Motor neuron (in vitro differentiated cells): ENCODE measurements at places on chromosomes 11 and 22.
A peak's percentile ranks its signal among the peaks of the same experiment; 100 is the strongest.

GRCh38 chr11:122215244-122215992 is 99.4 kb upstream of the BLID start:
- peak; percentile 92 for ATAC-seq

DNA sequence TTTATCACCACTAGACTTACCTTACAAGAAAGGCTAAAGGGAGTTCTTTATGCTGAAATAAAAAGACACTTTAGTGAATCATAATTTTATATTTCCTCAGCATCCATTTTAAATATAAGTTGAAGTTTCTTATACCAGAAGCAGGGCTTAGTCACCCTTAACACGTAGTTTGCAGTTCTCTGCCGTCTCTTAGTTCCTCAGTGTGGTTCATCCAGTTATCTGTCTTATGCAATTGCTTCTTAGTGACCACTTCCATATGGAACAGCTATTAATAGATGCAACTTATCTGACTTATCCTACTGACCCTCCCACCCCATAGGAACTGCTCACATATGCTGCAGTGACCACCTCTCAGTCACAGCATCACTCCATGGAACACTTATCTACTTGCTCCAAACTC is 11.7 kb upstream of the SLC36A4 start:
- no peak for ATAC-seq

DNA sequence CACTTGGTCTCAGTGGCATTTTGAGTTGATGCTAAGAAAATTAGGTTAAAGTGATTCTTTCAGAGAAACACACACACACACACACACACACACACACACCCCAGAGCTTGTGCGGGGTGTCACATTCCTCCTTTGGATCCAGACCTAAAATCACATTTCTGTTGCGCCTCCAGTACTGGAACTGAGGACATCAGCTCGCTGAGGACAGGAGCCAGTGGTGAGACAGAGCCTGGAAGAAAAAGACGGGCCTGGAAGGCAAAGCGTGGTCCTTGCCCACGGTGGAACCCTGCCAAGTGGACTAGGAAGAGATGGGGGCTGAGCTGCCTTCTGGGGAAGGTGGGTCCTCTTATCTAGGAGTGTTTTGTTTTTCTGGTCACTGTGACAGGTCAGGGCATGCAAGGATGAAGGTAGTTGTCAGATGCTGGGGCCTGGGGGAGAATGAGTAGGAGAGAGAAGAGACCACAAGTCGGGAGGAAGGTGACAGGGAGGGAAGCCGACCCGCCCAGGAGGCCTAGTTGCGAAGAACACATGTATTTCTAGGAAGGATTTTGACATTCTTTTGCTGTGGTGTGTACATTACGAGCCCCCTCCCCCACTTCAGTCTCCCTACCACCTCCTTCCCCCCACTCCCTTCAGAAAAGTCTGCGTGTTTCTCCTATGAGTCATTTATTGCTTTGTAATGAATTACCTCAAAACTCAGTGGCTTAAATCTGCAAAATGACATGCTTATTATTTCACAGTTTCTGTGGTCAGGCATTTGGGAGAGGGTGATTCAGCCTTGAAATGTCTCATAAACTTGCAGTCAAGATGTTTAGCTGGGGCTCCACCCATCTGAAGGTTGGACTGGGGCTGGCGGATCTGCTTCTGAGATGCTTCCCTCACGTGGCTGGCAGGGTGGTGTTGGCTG is 4.8 kb upstream of the ELFN2 start:
- peak; percentile 82 for ATAC-seq

DNA sequence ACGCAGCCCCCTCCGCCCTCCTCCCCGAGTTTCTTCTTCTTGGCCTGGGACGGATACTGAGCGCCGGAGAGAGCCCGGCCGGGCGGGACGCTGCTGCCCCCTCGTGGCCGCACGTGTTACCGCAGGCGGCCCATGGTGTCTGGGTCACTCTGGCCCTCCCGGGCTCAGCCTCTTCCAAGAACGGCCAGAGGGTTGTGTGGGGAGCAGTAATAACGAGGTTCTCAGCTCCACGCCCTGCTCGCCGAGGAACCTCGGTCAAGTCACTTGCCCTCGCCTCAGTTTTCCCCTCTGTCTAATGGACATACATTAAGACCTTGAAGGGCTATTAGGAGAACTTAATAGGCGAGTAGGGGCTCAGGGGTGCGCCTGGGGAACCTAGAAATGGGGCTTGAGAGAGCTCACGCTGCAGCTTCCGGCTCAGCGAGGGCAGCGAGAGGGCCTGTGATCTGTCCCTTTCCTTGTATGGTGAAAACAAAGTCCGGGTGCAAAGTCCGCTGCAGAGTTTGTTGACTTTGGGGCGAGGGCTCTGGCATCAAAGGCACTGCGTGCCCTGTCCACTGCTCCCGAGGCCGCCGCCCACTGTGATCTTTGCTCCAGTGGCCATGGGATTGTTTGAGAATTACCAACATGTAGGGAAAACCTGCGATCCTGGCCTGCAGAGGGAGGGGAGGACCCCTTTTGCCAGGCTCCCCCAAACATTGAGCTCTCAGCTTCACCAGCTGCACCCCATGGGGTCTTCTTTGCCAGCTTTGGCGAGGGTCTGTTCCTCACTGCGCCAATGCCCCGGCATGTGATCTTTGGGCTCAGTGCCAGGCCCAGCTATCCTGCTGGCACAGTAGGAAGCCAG is 14.4 kb upstream of the LRP5 start:
- ATAC-seq, result peak; percentile 100

DNA sequence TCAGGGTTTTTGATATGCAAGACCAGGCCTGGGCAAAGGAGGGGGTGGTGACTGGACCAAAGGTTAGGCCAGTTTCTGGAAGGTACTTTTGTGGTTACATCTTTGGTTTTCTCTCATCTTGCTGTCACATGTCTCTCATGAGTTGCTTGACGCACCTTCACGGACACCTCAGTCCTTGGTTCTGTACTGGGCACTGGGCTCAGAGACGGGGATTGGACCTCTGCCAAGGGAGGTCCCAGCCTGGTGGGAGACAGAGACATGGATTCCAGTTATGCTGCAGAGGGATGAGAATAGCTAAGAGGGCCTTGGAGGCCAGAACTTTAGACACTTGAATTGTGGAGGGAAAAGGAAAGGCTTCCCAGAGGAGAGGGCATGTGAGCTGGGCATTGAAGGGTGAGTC is 1.7 kb downstream of the USP35 start:
- no peak for ATAC-seq

- ATAC-seq, result no peak
Measured at GRCh38 chr11:128057786-128058395, 529.5 kb downstream of the ETS1 start.

DNA sequence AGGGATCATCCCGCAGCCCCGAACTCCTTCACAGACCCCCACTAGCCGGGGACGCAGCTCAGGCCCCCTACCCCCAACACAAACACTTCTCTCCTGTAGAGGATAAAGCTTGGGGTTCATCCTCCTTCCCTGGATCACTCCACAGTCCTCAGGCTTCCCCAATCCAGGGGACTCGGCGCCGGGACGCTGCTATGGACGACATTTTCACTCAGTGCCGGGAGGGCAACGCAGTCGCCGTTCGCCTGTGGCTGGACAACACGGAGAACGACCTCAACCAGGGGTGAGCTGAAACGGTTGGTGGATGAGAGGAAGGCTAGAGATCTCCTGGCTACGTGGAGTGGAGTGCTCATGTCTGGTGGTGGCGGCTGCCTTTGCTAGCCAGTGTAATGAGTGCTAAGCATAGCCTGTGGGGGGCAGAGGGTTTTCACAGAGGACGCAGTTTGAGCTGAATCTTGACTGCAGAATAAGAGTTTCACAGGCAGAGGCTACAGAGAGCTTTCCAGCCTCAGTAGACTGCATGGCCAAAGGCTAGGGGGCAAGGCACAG is 580 bp downstream of the ILK start:
- ATAC-seq, result peak; percentile 66

GRCh38 chr11:48109046-48109666 is 107.5 kb upstream of the OR4B1 start:
- peak; percentile 57 for ATAC-seq

DNA sequence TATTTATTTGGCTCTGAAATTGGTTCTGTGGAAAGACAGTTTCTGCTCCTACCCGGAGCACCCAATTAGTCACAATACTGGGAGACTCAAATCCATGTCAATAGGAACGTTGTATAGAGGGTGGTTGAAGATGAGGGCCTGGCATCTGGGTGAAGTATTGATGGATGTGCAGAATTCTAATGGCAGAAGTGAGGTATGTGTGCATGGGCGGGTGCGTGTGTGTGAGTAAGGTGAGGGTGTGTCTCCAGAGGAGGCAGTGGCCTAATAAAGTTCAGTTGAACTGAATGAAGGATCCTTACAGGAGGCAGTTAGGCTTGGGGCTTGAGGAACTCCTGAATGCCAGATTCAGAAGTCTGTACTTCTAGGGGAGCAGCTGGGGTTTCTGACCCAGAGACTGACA is 71.8 kb upstream of the B3GAT1 start:
- no peak for ATAC-seq

- no peak for ATAC-seq
Measured at GRCh38 chr11:69479591-69480271, 1.7 kb upstream of the LINC01488 start.

DNA sequence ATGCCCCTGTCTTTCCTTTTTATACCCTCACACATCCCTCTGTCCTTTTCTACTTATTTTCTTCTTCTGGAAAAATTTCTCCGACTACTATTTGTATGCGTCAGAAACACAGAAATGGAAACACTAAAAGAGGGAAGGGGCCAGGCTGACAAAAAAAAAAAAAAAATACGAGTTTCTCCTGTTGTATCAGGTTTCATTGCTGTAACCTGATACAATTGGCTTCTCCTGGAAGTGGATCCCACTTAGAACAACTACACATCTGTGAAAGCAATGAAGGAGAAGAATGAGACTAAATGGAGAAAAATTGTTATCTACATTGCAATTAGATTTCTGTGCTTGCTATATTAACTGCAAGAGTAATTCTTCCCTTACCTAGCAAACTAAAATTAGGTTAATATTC is 393.9 kb downstream of the GUCY1A2 start:
- ATAC-seq, result no peak

- peak; percentile 94 for ATAC-seq
Measured at GRCh38 chr11:2837096-2837601, 48.4 kb downstream of the CDKN1C start.

- no peak for ATAC-seq
Measured at GRCh38 chr11:93081694-93082093, 112.2 kb downstream of the MTNR1B start.

DNA sequence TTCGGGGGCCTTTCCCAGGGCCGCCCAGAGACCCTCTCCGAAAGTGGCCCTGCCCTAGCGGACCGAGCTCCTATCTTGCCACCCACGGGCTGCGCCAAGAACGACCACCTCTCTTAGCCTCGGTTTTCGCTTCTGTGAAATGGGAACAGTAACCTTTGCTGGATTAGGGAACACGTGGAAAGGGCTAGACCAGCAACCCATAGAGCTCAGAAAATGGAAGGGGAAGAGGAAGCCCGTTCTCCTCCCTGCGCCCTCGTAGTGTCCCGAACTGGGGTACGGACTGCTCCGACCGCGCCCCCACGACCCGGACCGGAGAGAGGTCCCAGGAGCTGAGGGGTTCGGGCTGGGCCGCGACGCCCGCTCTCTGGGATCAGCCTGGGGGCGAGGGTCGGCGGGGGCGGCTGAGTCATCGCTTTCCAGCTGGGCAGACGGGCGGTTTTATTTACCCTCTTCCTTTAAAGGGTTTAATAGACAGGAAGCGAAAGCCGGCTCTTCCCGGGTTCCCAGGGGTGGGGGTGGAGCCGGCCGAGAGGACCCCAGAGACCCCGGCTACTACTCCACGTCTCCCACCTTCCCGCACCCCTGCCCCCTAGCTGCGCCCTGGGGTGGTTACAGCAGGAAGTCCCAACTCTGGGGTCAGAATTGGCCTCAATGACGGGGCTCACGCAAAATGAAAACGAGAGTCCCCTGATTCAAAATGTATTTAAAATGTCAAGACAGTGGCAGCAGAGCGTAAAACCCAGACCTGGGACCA is 907 bp upstream of the PHLDA2 start:
- ATAC-seq, result peak; percentile 30

GRCh38 chr11:108402241-108402640 is 65.1 kb downstream of the C11orf65 start:
- no peak for ATAC-seq

- no peak for ATAC-seq
Measured at GRCh38 chr22:28129319-28129962, 210.4 kb upstream of the PITPNB start.

DNA sequence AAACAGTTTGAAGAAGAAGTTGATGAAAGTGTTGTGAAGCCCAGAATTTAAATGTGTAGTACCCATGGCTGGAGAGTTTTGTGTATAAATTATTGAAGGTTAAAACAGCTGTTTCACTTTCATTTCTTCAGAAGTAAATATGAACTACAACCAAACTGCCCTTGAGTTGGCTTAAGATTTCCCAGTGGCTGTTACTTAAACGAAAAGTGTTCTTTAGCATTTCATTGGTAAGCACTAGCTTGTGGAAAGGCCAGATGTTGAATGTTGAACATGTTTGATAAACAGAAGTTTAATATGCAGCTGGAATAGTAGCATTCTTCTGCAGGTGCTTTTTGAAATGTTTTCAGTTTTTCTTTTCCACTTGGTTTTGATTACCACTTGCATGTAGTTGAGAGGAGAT is 83.2 kb upstream of the TNRC6B start:
- no peak for ATAC-seq

- ATAC-seq, result no peak
Measured at GRCh38 chr11:73168925-73169579, 26.9 kb upstream of the FCHSD2 start.

- ATAC-seq, result peak; percentile 55
Measured at GRCh38 chr22:24525416-24526037, 29.4 kb downstream of the GUCD1 start.

- no peak for ATAC-seq
Measured at GRCh38 chr11:106644824-106645223, 373.5 kb downstream of the GUCY1A2 start.

DNA sequence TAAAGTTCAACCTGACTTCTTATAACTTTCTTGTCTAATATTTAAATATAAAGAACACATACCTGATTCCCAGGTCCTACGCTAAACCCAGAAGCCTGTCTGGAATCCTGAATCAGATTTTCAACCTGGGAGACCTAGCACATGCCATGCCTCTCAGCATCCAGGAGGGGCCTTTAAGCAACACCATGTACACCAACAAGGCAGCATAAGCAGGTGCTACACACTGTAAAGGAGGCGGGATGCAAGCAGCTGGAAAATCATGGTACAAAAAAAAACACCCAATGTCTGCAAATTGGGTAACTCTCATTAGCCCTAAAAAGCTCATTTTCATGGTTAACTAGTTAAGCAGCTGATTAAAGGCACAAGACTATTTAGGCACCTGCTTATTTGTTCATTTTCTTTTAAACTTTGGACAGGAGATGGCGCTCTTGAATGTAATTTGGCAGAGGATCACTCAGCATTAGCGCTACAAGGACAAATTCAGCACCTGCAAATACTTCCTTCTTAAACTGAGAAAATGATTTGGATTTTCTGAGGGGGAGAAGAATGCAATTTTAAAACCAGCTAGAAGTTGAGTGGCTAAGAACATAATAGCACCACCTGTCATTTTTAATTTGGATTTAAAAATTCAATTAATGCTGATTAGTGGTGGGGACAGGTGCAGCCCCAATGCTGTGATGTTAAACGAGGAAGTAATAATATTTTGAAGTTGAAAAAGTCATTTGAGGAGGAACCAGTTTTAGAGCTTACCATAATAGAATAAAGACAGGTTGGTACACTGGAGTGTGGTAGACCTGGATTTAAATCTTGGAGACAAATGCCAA is 104.0 kb downstream of the FAR1 start:
- peak; percentile 69 for ATAC-seq

GRCh38 chr11:71335371-71335770 is 83.0 kb upstream of the SHANK2 start:
- no peak for ATAC-seq

GRCh38 chr11:69700278-69701140 is 3.3 kb downstream of the FGF19 start:
- peak; percentile 74 for ATAC-seq
